ENCODE measurements at places on chromosomes 7 and 10.
A peak's percentile ranks its signal among the peaks of the same experiment; 100 is the strongest.

- DNase-seq: no peak
Observed at GRCh38 chr7:18086165-18087025, 58.7 kb upstream of the PRPS1L1 start.

- no peak for DNase-seq
Observed at GRCh38 chr10:124903111-124903510, 38.8 kb upstream of the ZRANB1 start.

- DNase-seq: no peak
Observed at GRCh38 chr7:74568658-74569057, 88.9 kb upstream of the GTF2I start.

DNA sequence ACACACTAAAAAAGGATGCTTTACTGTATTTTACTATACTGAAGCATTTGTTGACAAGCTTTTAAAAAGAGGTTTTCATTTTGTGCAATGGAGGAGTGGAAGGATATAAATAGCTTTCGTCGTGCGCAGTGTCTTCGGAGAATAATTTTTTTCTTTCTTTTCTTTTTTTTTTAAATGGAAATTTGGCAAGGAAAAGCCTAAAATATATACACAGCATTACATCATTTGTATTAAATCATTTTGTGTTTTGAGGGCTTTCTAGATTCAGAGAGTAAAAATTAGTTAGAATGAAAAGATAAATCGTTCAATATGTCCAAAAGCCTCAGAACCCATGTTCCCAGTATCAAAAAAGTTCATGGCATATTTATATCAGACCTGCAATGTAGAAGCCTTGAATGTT is 150.2 kb upstream of the FERD3L start:
- no peak for DNase-seq

GRCh38 chr7:128081351-128081750 is 50.1 kb upstream of the LRRC4 start:
- DNase-seq: no peak

GRCh38 chr7:45080958-45081669 is 7.7 kb downstream of the NACAD start:
- DNase-seq: no peak

DNA sequence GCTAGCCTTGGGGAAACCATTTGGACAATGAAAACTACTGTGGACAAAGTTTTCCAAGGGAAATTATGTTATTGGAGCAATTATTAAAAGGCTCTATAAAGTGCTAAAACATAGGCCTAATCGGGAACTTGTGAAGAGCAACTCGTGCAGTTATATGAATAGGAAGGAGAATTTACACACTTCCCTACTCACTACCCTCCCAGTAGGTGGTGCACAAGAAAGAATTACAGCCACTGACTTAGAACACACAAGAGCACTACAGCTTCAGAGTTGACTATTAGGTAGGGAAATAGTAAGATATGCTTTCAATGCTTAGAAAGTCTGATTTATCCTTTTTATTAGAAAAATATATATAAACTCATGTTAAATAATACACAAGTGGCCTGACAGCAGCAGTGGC is 47.2 kb downstream of the GSAP start:
- DNase-seq: peak; percentile 10

DNA sequence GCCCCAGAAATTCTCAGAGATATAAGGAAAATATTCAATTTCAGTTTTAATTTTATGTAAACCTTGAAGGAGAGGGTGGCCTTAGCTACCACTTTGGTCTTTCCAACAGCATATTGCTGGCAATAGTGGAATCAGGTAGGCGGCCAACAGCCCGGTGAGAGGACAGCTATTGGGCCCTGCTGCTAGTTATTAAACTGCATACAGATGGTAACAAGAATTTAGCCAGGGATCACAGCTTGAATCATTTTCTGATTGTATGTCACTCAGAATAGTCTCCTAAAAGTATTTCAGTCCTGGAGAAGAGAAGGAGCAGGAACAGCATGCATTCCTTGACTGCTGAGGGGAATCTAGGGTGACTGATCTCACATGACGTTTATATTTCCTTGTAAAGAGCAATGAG is 261.4 kb upstream of the SMIM30 start:
- DNase-seq: no peak

- DNase-seq: no peak
Observed at GRCh38 chr7:148289630-148290029, 300.9 kb upstream of the C7orf33 start.

GRCh38 chr10:4262870-4263600 is 478.0 kb upstream of the KLF6 start:
- DNase-seq: no peak

GRCh38 chr7:32588657-32589056 is 93.4 kb downstream of the AVL9 start:
- DNase-seq: no peak

DNA sequence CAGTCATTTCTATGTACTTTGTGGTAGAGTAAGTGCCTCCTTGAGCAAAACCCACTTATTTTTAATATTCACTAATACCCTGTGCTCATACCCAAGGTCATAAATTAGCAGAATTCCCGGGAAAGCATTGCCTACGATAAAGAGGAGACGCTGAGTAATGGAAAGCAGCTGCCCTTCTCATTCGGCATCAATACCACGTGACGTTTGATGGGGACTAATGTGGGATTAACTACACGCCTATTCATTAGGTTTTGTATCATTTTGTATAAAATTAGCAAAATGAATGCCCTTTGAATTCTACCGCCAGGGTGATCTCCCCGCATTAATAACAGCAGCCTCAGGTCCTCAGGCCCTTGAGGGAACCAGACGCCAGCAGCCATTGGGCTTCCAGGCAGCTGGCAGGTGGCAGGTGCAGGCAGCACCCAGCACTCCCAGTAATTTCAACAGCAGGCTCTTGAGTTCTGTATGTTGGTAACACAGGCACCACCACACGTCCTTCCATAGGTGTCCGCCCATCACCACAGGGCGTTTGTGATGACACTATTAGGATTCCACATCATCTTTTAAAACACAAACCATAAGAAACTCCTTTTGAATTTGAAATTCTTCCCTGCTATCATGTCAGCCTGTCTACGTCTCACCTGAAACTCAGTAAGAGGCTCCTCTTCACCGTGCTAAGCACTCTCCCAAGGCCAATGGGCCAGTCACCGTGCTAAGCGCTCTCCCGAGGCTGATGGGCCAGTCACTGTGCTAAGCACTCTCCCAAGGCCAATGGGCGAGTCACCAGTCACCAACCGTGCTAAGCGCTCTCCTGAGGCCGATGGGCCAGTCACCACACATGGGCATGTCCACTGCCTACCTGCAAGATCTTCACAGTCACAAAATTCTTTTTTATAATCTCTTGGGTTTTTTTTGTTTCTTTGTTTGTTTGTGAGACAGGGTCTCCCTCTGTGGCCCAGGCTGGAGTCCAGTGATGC is 509.4 kb downstream of the PTPRN2 start:
- DNase-seq: no peak

DNA sequence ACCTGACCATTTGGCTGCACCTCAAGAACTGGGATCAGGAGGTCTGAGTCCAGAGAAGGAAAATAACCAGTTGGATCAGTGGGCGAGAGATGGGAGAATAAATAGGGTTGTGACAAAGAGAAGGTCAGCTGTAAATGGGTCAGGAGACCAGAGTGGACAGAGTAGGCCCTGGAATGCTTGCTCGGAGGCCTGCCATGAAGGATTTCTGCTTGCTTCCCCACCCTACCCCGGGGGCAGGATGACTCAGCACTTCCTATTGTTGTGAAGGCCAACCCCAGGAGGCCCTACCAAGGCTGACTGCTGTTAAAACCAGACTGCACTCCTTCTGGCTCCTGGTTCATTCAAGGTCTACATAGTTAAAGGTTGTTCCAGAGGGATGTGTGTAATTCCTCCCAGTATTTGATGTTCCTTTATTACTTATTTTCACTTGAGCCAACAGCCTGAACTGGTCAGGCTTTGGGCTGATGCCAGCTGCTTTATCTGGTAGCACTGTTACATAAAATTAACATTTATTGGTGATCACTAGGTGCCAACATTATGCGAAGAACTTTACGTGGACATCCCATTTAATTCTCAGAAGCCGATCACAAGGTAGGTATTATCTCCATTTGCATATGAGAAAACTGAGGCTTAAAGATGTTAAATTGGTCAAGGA is 27.3 kb upstream of the IFRD1 start:
- DNase-seq: no peak

GRCh38 chr10:4382811-4383210 is 443.2 kb upstream of the AKR1E2 start:
- no peak for DNase-seq

GRCh38 chr10:82340166-82340565 is 465.2 kb downstream of the NRG3 start:
- DNase-seq: no peak

- DNase-seq: no peak
Observed at GRCh38 chr7:2180081-2180480, 52.7 kb downstream of the MAD1L1 start.

DNA sequence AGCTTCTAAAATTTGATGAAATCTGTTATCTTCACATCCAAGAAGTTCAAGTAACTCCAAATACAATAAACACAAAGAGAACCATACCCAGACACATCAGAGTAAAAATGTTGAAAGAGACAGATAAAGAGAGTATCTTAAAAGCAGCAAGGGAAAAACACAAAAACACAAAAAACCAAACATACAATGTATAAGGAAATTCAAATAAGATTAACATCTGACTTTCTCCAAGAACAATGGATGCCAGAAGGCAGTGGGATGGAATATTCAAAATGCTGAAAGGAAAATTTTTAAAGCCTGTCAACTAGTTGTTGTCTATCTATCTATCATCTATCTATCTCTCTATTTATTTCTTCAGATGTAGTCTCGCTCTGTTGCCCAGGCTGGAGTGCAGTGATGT is 72.4 kb upstream of the MKLN1 start:
- no peak for DNase-seq

GRCh38 chr10:9719246-9719645 is 1298.4 kb upstream of the CELF2 start:
- no peak for DNase-seq

DNA sequence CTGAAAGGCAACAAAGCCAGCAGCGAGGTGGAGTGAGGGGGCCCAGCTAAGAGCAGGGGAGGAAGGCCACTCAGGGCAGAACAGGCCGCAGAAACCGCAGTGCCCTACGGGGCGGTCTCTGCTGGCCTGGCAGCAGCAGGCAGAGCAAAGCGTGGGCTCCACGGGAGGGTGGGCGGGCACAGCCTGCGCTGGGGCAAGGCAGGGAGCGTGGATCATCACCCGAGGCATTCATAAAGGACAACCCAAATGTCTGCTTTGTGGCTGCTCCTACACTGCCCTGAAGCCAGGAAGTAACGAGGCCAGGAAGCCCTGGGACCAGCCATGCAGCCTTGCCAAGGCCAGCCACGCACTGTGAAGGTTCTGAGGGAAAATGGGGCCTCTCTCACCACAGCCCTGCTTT is 127.5 kb downstream of the MAD1L1 start:
- no peak for DNase-seq

DNA sequence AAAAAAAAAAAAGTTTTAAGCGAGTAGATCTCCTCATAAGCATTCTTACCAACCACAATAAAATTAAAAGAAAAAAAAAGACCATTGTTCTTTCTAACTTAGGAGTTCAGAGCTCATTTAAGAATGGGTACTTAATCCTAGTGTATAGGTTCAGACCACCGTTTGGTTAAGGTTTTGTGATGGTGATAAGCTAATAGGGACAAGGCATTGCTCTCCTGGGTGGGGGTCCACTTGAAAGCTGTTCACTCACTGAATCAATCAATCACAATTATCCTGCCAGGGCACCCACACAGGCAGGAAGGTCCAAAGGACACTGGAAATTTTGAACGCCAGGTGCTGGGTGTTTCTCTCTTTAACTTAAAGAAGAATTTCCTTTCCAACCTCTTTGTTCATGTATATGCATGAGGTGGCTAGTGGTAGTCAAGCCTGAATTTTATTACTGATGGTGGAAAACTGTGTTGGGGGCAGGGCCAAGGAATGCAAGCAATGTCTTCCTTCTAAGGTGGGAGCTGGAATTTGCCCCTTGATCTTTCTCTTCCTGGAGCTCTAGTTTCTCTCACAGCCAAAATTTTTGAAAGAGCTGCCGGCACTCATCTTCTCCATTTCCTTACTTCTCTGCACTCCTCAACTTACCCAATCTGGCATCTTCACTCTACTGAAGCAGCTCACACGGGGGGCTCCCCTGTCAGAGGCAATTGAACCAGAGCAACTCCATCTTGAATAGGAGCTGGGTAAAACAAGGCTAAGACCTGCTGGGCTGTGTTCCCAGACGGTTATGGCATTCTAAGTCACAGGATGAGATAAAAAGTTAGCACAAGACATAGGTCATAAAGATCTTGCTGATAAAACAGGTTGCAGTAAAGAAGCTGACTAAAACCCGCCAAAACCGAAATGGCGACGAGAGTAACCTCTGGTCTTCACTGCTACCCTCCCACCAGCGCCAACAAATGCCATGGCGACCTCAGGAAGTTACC is 7.5 kb upstream of the FAM131B start:
- DNase-seq: no peak

- DNase-seq: no peak
Observed at GRCh38 chr10:132479024-132479602, 58.5 kb upstream of the INPP5A start.

DNA sequence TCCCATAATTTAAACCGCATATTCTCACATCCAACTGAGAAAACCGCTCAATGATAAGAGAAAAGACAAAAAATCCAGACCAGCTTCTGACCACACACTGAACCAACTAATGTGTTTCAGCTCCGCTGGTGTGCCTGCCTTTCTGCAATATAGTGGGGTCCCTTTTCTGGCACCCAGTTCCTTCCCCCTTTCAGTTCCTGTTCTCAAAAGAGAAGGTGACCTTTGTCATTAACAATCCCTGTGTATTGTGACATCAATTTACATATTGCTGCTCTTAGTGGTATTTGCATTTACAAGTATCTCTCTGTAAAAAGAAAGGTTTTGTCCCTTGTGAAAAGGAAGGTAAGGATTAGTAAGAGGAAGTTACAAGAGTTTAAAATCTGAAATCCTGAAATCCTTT is 1.4 kb downstream of the PPP1R17 start:
- no peak for DNase-seq

DNA sequence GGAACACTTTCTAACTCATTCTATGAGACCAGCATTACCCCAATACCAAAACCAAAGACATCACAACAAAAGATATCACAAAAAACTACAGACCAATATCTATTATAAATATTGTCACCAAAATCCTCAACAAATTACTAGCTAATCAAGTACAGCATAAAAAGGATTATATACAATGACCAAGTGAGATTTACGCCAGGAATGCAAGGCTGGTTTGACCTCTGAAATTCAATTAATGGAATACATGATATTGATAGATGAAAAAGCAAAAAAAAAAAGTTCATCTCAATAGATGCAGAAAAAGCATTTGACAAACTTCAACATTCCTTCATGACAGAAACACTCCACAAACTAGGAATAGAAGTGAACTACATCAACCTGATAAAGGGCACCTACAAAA is 175.3 kb downstream of the LCOR start:
- DNase-seq: no peak

- DNase-seq: no peak
Observed at GRCh38 chr7:74015670-74016069, 12.3 kb upstream of the ELN start.

GRCh38 chr10:121324678-121325213 is 273.5 kb downstream of the FGFR2 start:
- no peak for DNase-seq

- no peak for DNase-seq
Observed at GRCh38 chr10:62687230-62687748, 117.2 kb upstream of the ADO start.

- no peak for DNase-seq
Observed at GRCh38 chr7:128687131-128687530, 15.0 kb downstream of the GARIN1A start.

GRCh38 chr10:11757821-11758463 is 15.8 kb downstream of the ECHDC3 start:
- DNase-seq: peak; percentile 45

- DNase-seq: no peak
Observed at GRCh38 chr10:28875549-28876081, 198.3 kb downstream of the BAMBI start.
